ENCODE measurements at places on chromosomes 6 and 20.

DNA sequence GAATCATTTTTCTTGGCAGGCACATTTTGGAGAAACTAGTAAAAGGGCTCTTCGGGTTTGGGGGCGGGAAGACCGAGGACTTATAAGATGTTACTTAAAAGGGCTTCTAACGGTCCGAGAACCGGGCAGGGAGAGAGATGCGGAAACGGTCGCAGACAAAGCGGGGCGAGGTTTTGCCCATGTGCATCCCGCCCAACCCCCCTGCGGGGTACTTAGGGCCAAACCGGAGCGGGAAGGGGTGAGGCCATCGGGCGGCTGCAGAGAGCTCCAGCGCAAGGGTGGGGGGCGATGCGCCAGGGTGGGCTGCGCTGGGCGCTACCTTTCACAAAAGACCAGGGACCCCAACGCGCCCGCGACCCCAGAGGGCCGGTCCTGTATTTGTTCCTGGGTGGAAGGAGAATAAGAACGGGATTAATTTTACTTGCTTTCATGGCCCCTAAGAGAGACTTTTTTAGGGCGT, 616 bp downstream of the TUBB start:
- DNase-seq: no peak

DNA sequence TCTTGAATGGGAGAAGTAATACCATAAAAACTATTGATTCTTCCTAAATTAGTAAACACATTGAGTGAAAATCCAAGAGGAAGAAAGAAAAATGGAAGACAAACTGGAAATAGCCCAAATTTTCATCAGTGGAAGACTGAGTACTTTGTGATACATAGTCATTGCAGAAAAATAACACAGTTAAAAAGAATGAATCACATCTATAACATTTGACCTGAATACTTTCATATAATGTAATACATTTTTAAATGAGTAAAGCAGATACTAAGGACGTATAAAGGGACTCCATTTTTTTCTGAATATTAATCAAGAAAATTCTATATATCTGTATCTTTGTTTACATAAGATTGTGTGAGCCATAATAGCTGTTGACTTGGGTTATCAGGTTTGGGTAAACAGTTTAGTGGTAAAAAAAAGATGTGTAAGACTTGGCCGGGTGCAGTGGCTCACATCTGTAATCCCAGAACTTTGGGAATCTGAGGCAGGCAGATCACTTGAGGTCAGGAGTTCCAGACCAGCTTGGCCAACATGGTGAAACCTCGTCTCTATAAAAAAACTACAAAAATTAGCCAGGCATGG, 4.3 kb upstream of the SLC17A2 start:
- DNase-seq: no peak

- no peak for DNase-seq
These were observed 563.8 kb downstream of the LMBRD1 start for GRCh38 chr6:69232911-69233448.

DNA sequence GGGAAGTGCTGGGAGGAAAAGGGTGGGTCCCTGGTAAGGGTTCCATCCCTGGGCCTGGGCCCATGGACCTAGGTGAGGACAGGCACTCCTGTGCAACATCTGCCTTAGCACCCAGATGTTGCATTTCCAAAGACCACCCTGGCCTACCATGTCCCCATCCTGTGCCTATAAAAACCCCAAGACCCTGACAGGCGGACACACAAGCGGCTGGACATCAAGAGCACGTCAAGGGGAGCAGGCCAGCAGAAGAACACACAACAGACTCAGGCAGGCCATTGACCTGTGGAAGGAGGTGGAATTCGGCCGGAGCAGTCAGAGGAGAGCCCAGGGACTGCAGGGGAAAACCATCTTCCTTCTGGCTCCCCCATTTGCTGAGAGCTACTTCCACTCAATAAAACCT, 937.8 kb upstream of the MANEA start:
- no peak for DNase-seq

GRCh38 chr20:50663095-50663821, 28.1 kb downstream of the RIPOR3 start:
- DNase-seq: peak; percentile 52

DNA sequence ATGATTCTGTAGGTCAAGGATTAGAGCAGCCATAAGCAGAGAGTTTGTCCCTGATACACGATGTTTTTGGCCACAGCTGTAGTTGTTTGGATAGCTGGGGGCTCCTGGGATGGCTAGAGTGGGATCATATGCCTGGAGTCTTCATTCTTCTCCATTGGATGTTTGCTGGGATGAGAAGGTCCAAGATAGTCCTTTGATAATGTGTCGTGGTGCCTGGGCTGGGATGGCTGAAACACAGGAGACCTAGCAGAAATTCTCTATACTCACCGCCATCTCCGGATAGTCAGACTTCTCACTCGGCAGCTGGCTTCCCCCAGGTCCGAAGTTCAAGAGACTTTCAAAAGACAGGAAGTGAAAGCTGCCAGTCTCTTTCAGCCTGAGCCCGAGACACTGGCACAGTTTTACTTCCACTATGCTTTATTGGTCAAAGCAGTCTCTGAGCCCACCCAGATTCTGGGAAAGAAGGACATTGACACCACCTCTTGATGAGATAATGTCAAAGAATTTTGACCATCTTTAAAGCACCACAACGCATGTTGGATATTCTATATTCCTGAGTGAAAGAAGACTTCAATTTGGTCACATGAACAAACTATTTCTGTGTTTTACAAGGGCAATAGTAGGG, 16.0 kb downstream of the MARCKS start:
- no peak for DNase-seq

DNA sequence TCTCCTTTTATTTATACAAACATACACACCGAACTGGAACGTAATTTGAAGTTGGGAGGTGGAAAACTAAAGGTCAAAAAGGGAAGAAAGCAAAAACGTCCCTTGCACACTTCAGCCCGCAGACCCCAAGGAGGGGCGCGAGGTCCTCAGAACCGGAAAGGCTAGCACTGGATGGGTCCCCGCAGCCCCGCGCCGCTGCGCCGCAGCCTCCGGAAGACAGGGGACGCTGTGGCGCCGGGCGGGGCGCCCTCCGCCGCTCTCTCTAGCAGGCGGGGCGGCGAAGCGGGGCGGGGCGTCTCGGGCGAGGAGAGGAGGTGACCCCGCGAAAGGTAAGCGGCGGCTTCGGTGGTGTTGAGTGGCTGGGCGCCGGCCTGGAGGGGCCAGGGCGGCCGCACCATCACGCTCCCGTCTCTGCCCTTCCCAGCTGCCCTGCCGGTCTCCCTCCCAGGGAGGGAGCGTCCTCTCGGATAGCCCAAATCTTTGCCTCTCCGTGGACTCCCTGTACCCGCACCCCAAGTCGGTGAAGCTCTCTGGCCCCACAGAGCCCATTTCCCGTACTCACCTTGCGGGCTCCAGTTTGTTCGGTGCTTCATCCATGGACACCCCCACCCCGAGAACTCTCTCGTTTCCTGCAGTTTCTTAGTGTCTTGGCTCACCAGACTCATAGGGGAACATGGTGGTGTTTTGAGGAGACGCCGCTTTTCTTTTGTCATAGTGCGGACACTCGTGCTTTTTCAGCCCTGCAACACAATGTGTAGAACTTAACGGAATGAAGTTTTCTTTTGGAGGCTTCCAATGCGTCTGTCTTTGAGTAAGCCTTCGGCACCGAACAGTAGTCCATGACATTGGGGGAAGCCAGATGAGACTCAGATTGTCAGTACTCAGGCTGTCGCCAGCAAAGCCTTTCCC, at the start of gene SMIM8:
Gene SMIM8, plus strand, starts transcription at position 285 of the 909 bp plus-strand sequence. CDS start 14,444 bp downstream, outside the sequence.
- DNase-seq: peak; percentile 81

All from hematopoietic multipotent progenitor cell treated with erythropoietin and hydrocortisone succinate and interleukin-3 and kit ligand, for 17 days (in vitro differentiated cells).